ENCODE measurements at places on chromosomes 4 and X.

- no peak for DNase-seq
These were observed 67.6 kb downstream of the POLA1 start for GRCh38 chrX:24761306-24761705.

DNA sequence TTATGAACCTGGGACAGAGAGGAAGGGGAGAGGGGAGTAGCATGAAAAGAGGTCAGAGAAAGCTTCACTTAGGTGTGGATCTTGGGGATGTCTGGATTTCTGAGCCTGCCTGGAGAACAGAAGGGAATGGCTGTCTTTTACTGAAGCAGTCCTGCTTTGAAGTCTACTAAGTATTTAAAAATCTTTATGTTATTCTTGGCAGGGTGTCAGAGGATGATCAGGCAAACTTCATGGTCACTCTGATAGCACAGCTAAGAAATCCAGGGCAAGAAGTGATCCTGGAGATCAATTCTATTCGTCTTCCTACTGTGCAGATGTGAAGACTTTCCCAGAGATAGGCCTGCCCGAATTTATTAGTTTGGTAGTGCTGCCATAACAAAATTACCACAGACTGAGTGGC, 464.4 kb upstream of the BOD1L1 start:
- DNase-seq = no peak

DNA sequence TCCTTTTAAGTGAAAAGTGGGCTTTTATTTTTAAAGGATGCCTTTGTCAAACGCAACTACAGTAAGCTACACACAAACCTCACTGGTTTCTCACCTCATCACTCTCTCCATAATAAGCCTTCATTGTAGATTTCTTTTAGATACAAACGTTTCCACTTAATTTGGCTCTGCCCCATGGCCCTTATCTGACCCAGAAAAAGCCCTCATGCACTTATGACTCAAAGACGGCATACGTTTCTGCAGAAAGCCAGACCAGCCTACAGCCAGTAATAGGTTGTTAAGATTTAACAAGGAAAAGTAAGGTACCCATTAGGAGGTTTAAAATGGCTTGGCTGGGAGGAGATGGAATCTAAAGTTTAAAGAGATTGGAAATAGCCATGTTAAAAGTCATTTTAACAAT, 914.6 kb upstream of the INTU start:
- no peak for DNase-seq

DNA sequence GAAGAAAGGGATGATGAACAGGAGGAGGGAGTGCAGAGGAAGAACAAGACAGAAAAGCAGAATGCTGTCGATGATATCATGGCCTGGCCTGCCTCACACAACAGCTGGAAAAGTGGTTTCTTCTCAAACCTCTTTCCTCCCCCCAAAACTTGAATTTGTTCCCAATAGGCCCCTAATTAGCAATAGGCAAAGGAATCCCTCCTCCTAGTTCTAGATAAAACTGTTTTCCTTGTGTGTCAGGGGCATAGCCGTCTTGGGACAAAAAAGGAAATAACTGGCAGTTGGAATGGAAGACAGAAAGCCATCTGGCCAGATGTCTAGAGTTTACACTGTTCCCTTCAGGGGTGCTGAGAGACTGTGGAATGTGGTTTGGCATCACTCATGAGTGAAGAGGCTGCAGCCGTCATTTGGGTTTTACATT, 177.8 kb upstream of the C1QTNF7 start:
- DNase-seq = no peak

DNA sequence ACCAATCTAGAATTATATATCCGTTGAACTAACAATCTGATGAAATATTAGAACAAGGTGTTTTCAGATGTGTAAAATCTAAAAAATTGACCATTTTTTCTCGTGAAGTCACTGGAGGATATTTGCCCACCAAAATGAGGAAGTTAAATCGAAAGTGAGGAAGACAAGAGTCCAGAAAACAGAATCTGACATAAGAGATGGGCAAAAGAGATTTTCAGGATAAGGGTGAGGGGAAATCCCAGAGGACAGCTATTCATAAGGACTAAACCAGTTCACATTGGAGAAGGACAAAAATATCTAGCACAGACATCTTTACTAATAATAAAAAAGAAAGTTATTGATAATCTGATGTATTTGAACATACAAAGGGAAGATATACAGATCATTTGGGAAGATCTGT, 18.7 kb upstream of the ALG13 start:
- no peak for DNase-seq

DNA sequence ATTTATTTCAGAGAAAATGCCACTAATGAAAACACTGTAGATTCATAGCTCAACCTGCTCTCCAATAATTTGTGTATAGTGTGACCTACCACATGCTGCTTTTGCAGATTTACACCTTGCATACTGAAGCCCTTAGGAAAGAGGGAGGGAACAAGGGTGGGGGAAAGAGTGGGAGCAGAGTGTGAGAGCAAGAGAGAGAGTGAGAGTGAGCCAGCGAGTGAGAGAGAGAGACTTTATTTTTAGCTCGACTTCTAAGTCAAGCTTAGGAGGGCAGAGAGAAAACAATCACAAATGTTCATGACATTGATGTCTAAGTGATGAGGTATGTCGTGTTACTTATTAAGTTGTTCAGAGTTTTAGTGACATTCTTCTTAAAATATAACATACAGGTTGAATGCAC, 112.5 kb upstream of the HAND2 start:
- DNase-seq = no peak

- no peak for DNase-seq
These were observed 21.7 kb upstream of the TMEM33 start for GRCh38 chr4:41913509-41913908.

GRCh38 chr4:135408109-135408508, 1206.5 kb upstream of the PABPC4L start:
- no peak for DNase-seq

- DNase-seq = no peak
These were observed 97.3 kb upstream of the DDX3X start for GRCh38 chrX:41236629-41237028.

- DNase-seq = no peak
These were observed 283.6 kb downstream of the FRMPD4 start for GRCh38 chrX:12421918-12422317.

DNA sequence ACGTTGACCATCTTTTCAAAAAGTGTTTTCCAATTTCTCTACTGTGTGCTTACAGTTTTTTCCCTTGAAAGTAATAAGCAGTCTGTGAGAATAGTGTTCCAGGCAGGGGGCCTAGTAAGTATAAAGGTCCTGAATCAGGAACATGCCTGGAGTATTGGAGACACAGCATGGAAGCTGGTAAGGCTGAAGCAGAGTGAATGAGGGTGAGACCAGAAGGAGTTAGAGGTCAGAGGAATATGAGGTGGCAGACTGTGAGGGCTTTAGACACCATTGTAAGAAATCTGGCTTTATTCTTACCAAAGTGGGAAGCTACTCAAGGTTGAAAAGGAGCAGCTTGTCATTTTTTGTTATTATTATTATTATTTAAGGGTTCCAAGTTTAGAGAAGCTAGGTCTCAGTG, 107.4 kb downstream of the CT47B1 start:
- no peak for DNase-seq

DNA sequence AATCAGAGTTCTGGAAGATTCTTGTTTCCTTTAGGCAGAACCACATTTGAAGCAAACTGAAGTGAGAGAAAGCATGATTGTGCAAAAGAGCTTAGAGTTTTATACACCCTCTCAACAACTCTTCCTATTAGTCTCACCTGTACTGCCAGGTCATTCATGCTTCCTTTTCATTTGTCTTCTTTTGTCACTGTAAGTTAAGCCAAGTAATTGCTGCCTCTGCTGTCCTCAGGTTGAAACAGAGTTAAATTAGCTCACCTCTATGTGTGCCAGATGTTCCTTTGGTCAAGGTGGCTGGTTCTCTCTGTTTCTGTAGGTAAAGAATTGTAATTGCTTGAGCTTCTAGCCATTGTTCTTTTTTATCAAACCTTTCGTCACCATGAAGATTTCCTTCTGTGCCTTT, 41.1 kb upstream of the HPGD start:
- DNase-seq = no peak

GRCh38 chr4:66628146-66628545, 917.2 kb downstream of the CENPC start:
- no peak for DNase-seq

- no peak for DNase-seq
These were observed 2463.1 kb downstream of the ARAP2 start for GRCh38 chr4:33780952-33781791.

DNA sequence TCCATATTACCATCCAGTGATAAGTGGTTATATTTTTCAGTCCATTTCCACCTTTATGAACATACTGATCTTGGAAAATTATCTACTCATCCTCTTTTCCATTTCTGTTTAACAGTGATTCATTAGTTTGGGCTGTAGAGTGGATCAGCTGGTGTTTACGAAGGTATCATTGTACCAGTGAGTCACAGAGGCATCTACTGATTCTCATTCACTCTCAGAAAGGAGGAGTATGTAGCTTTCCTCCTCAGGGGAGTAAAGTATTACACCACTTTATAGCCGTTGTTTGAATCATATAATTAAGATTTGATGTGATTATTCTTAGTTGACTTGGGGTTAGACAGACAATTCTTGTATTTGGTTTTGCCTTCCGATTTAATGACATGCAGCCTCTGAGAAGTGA, 74.7 kb downstream of the GALNT7 start:
- DNase-seq = no peak

- no peak for DNase-seq
These were observed 504 bp downstream of the PRRG3 start for GRCh38 chrX:151695583-151696340.

- no peak for DNase-seq
These were observed 274.6 kb downstream of the RPA4 start for GRCh38 chrX:97158269-97158668.

DNA sequence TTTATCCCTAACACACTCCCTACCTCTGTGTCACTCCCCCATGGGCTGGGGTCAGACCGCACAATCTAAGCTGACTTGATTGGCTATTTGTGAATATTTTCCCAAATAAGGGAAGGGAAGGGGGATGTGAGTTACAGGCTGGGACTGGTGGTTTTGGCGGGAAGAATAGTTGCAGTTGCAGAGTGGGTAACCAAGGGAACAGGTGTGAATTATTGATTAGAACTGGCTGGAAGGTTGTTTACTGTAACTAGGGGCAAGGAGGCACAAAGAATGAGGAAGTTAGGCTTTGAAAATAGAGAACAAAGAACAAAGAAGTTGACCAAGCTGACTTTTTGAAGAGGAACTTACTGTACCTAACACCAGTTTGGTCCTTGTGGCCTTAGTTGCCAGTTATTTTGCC, 88.0 kb upstream of the XAGE2 start:
- no peak for DNase-seq

DNA sequence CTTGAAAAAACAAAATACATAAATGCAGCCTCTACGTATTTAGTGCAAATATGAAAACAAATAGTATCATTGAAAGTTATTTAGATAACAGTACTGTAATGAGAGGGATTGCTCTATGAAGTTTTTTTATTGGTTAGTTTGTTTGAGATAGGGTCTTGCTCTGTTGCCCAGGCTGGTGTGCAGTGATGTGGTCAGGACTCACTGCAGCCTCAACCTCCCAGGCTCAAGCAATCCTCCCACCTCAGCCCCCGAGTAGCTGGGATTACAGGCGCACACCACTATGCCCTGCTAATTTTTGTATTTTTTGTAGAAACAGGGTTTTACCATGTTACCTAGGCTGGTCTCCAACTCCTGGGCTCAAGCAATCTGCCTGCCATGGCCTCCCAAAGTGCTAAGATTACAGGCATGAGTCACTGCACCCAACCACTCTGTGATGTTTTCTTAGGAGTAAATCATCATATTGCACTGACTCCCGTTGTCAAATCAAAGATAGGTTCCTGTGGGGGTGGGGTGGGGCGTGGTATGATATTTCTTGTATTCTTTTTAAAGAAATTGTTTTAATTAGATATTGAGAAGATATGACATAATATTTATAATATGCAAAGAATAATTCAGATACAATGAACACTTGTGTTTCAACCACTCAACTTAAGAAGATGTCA, 75.8 kb downstream of the ATG4A start:
- DNase-seq = no peak

- DNase-seq = no peak
These were observed 82.9 kb downstream of the PDLIM5 start for GRCh38 chr4:94534401-94535312.

GRCh38 chr4:111984169-111984819, 161.0 kb upstream of the FAM241A start:
- DNase-seq = no peak

- no peak for DNase-seq
These were observed 201.8 kb upstream of the NDST4 start for GRCh38 chr4:115315182-115315581.

DNA sequence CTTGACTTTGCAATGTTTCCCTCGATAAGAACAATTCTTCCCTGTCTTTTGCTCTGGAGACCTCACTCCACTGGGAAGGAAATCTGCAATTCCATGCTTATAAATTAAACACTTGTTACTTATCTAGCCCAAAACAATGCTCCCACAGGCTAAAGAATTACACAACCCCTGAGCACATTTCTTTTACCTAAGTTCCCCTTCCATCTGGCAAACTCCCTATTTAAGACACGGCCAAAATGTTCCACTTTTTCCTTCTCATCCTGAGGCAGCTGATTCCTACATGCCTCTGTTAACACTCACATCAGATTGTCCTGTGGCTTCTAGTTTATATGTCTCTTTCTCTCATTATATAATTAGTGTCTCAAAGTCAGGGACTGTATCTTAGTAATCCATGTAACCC, 211.7 kb downstream of the COX18 start:
- no peak for DNase-seq

- no peak for DNase-seq
These were observed 71.1 kb upstream of the MAGEB2 start for GRCh38 chrX:30144221-30144620.

DNA sequence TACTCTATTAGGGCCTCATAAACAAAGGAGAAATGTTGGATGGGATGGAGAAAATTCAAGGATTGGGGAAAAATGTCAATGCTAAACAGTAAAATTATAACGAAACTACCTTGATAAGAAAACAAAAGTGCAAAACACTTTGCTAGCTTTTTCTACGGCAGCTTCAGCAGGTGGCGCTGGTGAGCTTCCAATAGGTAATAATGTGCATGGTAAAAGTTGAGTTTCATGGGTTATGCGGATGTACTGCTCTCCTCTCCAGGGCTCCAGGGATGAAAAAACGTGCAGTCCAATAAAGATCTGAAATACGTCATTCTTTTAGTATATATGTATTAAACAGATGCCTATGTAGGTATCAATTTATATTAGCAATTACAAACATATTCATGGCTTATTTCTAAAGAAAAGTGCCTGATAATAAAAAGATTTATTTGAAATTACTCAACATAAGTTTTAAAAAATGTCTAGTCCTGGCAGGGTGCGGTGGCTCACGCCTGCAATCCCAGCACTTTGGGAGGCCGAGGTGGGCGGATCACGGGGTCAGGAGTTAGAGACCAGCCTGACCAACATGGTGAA, 239.6 kb downstream of the GRXCR1 start:
- DNase-seq = peak; percentile 58

DNA sequence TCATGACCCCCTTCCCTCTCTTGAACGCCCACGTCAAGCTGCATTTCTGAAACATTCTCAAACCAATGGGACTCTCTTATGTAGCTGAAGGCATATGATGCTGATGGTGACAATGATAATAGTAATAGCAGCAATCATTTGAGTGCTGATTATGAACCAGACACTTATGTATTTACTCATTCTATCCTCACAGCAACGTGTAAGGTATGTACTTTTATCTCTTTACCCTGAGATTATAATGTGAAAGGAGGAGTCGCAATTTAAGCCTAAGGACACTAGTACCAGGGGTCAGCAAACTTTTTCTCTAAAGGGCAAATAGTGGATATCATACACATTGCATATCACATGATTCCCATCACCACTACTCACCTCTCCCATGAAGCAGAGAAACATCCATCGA, 8.5 kb downstream of the PGM2 start:
- no peak for DNase-seq

- no peak for DNase-seq
These were observed 269.0 kb upstream of the CXXC4 start for GRCh38 chr4:104763554-104764222.

GRCh38 chr4:38788317-38788716, 5.5 kb upstream of the TLR10 start:
- no peak for DNase-seq

Data from HEK293T (cell line).